ENCODE measurements at places on chromosomes 12 and 14. TPM values are rescaled to one million over a fixed set of nuclear protein-coding genes. Genes with fewer than 3 reads are reported as not detected.

TAS2R31 gene
- total RNA-seq = 3.3 TPM

GRCh38 chr12:127401536-127401935, 865.4 kb upstream of the TMEM132C start:
- no peak for DNase-seq

PAX9 gene
- not detected for total RNA-seq

OTOGL gene
- total RNA-seq = 0.24 TPM

GRCh38 chr14:64841772-64842750, 37.6 kb downstream of the SPTB start:
- no peak for DNase-seq

DNA sequence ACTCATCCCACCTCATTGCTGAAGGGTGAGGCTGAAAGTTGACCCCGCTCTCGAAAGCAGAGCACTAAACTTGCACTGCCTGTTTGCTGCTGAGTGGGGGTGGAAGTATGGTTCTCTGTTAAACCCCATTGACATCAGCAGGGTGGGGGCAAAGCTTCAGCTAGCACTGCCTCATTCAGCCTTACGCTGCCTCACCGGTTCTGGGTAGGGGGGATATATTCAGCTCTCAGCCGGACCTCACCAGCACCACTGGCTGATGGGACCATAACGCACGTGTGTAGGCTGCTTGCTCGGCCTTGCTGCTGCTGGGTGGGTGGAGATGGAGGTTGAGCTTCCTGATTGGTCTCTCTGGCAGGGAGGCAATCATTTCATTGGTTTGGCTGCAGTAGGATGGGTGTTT, 265.7 kb upstream of the RTL1 start:
- DNase-seq = no peak

DNA sequence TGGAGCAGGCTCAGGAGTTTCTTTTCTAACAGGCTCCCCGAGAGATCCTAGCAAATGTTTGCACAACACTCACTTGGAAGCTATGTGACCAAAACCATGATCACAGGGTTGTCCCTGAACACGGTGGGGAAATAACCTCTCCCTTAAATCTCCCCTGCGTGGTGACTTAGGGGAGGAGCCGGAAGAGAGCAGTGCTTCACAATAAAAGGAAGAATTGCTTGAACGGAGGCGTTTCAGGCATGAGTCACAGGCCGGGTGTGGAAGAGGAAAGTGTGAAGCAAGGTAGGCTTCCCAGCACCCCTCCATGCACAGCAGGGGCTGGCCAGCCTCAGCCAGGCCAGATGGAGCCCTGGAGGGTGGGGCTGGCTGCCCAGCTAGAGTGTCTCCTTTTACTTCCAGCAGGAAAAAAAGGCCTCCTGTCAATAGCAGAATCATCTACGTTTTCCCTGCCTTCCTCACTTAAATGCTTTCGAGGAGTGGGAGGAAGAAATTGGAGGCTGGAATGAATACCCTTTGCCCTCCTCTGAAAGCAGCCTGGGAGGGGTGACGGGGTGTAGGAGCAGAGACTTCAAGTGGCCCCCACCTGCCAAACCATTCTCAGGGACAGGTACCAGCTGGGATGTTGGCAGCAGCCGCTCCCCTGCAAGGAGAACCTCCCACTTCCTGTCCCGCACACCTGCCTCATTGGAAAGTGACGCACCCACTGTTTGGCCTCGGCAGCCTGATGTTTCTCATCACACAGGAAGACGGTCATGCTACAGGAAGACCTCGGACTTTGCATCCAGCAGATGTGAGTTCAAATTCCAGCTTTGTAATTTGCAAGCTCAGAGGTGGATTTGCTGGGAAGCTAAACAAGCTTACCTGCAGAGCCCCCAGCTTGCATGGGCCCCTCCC, 30.1 kb upstream of the PPP2R5C start:
- no peak for DNase-seq

CDCA3 gene
- 0.46 TPM for total RNA-seq

DNA sequence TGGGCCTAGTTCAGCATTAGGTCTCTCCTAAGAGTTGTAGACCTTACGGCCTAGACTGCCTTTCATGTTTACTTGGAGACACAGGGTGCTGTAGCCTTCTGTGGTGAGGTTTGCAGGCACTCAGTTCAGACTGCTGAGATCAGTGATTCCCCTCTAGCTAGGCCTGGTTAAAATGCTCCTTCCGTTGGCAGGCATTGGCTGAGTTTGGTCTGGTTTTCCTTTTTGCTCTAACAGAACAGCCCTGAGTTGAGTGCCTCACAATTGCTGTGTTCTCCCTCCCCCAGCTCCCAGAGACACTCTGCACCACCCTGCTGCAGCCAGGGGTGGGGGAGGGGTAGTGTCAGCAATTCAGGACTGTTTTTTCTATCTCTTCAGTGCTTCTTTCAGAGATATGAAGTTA, 178.9 kb upstream of the DYRK2 start:
- DNase-seq = no peak

DNA sequence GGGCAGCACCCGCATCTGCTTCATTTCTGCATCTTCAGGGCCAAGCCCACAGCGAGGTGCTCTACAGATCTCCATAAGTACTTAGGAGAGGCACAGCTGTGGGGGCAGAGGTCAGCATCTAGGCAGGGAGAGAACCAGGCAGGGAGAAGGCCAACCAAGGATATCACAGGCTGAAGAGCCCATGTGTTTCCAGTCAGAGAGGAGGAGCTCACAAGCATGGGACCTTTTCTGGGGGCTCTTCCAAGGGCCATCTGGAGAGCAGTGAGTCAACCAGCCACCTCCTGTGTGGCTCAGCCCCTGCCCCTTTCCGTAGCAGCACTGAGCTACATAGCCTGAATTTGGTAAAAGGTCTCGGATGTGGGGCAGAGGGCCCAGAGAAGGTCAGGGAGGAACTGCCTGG, 78.5 kb downstream of the ARL6IP4 start:
- DNase-seq = no peak

DNA sequence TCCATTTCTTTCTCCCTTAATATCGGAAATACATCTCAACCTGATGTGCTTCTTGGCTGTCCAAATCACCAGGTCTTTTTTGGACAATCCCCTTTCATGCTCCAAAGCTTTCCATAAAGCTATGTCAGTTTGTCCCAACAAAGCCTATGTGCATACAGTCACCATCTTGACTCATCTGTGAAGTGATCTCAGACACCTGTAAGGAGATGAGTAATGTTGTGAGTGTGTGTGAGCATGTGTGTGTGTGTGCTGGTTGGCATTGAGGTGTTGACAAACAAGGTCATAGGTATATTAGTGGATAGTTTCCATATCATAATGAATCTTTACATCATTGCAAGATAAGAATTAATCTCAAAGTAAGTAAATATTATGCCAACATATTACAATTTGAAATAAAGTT, 1243.3 kb upstream of the SEL1L start:
- DNase-seq = no peak

- DNase-seq = no peak
Observed at GRCh38 chr14:89040080-89040459, 215.6 kb downstream of the TTC8 start.

DNA sequence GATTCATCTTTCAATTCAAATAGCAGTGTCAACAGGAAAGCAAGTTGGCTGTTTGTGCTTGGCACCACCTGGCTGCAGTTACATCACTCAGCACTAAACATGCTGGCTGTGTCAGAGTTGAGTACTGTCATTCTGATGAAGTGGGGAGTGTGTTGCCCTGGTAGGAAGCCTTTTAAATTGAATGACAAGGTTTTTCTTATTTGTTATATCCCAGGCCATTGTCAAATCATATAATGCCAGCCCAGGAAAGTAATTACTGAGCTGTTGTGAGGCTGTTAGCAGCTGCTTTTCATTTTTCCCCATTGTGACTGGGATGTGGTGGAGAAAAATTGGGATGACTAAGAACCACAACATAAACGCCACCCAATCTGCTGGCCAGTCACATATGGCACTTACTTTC, 106.5 kb upstream of the PRKD1 start:
- no peak for DNase-seq

DNA sequence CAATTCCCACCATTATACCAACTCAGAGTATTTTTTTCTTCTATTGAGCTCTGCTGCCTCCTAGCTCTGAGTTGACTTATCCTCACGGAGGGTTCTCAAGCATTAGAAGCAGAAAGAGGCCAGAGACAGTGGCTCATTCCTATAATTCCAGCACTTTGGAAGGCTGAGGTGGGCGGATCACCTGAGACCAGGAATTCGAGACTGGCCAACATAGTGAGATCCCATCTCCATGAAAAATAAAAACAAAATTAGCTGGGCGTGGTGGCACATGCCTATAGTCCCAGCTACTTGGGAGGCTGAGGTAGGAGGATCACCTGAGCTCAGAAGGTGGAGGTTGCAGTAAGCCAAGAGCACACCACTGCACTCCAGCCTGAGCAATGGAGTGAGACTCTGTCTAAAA, 21.0 kb downstream of the HPD start:
- DNase-seq = no peak

DNA sequence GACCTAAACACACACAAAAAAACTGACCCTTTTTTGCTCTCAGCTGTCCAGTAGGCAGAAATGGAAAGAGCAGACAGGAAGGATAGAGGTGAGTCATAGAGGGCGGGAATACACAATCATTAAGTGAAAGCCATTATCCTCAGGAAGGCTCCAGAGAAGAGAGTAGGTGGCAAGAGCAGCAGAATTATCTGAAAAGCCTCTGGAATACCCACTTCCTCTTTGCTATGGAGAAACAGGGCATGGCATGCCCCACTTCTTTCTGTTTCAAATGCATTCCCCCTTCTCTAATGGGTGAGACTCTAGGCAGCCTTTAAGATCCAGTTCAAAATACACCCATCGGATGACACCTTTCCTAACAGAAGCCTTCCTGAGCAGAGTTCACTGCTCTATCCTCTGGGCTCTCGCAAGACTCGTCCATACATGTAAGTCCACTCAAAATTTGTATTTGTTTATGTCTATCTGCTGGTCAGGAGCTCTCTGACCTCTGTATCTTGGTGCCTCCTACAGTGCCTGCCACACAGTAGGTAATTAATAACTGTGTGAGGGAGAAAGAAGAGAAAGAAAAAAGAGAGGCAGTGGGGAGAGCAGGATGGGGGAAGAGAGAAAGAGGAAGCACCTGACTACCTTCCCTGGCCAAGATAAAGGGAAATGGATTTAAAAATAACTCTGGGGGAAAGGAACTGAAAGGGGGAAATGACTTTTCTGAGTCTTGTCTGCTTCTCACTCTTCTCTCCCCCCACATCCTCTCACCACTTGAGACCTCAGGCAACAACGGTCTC, 8.5 kb downstream of the KLHL33 start:
- no peak for DNase-seq

- DNase-seq = no peak
Observed at GRCh38 chr14:24674204-24674970, 40.4 kb upstream of the GZMB start.

DNA sequence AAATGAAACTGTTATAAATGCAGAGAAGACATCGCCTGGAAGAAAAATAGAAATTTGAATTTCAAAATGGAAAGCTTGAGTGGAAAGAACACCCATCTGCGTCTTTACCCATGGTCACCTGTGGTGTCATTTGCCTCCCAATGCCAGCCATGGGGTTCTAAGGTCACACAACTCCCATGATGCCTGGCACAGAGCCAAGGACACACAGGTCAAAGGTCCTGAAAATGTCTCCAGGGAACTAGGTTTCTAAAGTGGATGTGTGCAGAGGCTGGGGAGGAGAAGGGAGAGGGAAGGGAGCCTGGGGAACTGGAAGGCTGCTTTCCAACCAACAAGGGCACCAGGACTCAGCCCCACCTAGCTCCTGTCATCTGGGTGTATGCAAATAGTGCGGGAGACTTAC, 724.0 kb upstream of the TMEM132C start:
- DNase-seq = no peak

GRCh38 chr12:7961395-7962178, 25.6 kb upstream of the SLC2A3 start:
- DNase-seq = no peak

GRCh38 chr12:127620735-127621355, 646.1 kb upstream of the TMEM132C start:
- no peak for DNase-seq

GRCh38 chr14:99244367-99244901, 27.6 kb downstream of the BCL11B start:
- DNase-seq = no peak

DNA sequence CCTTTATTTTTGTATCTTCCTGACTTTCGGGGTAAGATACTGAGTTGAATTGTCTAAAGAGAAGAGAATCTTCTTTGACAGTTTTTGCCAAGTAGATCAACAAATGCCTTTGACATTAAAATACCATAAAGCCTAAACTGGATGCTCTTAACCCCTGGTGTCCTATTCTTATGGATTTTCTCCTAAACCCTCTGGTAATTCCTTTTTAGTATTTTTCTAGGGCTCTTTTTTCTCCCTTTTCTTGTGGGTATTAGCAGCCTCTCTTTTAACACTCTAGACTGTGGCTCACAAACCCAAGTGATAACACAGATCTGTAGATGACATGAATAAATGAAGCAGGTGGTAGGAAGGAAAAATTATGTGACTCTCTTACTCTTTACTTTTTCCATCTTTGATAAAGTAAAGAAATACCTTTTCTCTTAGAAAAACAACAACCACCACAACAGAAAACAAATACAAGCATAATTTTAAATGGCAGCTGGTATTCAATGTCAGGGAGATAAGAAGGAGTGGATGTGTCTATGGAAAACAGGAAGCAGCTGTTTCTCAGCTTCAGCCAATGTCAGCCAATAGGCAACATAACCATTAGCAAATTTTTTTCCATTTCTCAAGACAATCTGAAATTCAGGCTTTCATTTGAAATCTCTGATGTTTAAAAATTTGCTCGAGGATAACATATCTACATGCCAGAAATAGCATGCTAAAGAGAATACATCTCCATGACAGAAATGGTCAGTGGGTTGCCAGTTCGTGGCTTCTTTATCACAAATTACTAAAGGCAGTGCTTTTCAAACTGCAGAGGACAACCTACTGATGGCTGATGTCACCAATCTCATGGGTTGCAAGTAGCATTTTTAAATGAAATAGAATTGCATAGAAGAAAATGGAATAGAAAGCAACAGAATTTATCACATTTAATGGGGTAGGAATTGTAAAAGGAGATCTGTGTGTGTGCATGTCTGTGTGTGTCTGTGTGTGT, 123.1 kb upstream of the KRR1 start:
- DNase-seq = no peak

FSCB gene
- not detected for total RNA-seq

DNA sequence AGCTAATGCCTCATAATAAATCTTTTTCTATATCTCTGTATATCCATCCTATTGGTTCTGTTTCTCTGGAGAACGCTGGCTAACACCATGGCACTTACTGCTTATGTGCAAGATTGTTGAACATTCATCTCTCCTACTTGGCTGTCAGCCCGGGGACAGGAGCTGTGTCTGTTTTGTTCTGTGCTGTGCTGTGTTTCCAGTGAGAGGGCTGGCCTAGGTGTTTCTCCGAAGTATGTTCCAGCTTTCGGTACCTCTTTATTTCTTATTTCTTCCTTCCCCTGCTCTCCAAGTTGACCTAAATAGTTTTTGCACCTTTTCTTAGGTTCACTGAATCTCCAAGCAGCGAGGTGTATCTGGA, 18.8 kb upstream of the NR4A1 start:
- DNase-seq = no peak

- peak; percentile 92 for DNase-seq
Observed at GRCh38 chr12:96516472-96517430, 27.4 kb downstream of the CFAP54 start.

- DNase-seq = no peak
Observed at GRCh38 chr12:124588751-124589267, 21.4 kb upstream of the NCOR2 start.
